ENCODE measurements at places on chromosomes 3 and 15.

- no peak for DNase-seq
These were observed 174.5 kb upstream of the WNT5A start for GRCh38 chr3:55661571-55661970.

GRCh38 chr15:48861813-48862431 lies 16.0 kb upstream of the EID1 start:
- DNase-seq = no peak

DNA sequence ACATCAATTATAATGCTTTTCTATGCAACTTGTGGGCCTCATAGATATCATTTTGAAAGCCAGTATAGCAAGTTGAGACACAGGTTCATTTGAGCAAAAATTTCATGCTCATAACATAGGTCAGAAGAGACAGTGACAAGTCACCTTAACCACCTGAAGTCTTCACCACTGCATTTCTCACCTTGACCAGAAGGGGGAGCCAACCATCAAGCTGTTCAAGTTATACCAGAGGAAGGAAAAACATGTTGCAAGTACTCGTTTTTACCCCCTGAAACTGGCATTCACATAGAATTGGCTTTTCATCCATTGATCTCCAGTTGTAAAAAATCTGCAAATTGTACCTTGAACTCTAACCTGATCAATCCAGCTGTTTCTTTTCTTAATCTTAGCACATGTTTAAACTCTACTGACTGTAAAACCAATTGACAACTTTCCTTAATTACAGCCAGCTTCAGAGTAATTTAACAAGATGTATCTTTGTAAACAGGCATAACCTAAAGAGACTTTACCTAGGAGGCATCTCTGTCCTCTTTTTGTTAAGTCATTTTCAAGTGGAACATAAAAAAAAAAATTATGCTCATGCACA lies 1.4 kb downstream of the LMOD3 start:
- peak; percentile 64 for DNase-seq

DNA sequence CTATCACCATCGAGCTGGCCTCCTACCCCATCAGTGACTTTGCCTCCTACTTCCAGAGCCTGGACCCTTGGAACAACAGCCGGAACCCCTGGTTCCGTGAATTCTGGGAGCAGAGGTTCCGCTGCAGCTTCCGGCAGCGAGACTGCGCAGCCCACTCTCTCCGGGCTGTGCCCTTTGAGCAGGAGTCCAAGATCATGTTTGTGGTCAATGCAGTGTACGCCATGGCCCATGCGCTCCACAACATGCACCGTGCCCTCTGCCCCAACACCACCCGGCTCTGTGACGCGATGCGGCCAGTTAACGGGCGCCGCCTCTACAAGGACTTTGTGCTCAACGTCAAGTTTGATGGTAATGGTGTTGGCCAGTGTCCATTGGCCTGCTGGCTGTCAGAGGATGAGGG lies 6.1 kb downstream of the GRM2 start:
- no peak for DNase-seq

DNA sequence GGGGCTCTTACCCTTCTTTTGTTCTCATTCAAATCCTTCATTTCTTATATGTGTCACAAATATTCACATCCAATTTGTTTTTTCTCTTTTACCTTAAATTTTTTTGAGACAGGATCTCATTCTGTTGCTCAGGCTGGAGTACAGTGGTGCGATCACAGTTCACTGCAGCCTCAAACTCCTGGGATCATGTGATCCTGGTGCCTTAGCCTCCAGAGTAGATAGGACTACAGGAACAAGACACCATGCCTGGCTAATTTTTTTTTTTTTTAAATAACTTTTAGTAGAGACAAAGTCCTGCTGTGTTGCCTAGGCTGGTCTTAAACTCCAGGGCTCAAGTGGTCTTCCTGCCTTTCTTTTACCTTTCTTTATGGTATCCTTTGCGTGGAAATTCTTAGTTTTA lies 66.5 kb downstream of the POLR2M start:
- DNase-seq = no peak

DNA sequence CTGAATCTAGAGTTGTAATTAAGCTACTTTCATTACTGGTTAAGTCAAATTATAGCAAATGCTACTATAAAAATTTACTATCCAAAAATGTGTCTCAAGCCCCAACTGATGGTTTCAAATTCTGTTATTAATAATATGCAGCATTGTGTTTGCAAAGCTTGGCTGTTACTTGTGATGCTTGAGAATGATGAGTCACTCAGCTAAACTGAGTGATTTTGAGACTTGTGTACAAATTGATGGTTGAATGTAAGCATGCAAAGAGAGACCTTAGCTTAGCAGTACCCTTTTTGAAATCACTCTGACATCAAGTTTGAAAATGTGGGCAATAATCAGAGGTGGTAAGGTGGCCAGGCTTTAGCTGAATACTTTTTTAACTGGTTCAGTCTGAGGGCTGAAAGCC lies 27.6 kb downstream of the OPA1 start:
- DNase-seq = no peak

GRCh38 chr3:196684548-196685407 lies 27.3 kb downstream of the CEP19 start:
- DNase-seq = peak; percentile 36

DNA sequence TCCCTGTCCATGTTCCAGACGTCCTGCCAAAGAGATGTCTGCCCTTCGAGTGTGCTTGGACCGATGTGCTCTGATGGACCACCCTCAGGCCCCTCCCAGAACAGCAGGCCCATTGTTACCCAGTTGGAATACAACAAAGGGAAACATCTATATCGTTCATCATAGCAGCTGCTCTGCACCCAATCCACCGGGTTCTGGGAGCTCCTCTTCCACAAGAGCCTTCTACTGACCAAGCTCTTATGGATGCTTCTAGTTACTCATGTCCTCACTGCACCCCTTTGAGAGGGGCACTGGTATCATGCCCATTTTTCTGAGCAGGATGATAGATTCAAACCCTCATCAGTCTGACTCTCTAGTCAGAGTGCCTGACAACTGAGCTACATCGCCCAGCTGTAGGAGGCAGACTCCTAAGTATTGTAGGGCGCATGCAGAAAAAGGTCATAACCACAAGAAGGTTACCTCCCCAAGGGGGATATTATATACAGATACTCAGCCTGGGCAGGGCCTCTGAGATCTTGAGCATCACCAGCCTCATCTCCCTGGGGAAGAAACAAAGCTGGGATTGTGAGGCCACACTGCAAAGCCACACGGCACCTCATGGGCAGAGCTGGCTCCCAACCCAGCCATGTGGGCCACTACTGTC lies at the start of gene SSUH2:
Gene SSUH2, minus strand, starts transcription at position 51 of the 643 bp plus-strand sequence. Its CDS starts 40 bp downstream, at position 11.
- no peak for DNase-seq

GRCh38 chr3:47850564-47851410 lies 47.8 kb downstream of the DHX30 start:
- no peak for DNase-seq

- no peak for DNase-seq
These were observed 657.3 kb upstream of the KCNMB2 start for GRCh38 chr3:177878957-177879356.
